ENCODE measurements at places on chromosomes 1 and 21. TPM values are rescaled to one million over a fixed set of nuclear protein-coding genes. Genes with fewer than 3 reads are reported as not detected.
A peak's percentile ranks its signal among the peaks of the same experiment; 100 is the strongest.

RAB3B gene
- 7.4 TPM for total RNA-seq

TRAF5 gene
- total RNA-seq: 9.4 TPM

INTS11 gene
- 56.7 TPM for total RNA-seq

ERG gene
- 0.05 TPM for total RNA-seq

HES4 gene
- total RNA-seq: 10.0 TPM

TCHHL1 gene
- not detected for total RNA-seq

RIPPLY3 gene
- total RNA-seq: not detected

MYOM3 gene
- total RNA-seq: 14.2 TPM

GPR153 gene
- 4.1 TPM for total RNA-seq

SPRR2B gene
- total RNA-seq: not detected

SPATA17 gene
- 0.12 TPM for total RNA-seq

RHD gene
- not detected for total RNA-seq

DNA sequence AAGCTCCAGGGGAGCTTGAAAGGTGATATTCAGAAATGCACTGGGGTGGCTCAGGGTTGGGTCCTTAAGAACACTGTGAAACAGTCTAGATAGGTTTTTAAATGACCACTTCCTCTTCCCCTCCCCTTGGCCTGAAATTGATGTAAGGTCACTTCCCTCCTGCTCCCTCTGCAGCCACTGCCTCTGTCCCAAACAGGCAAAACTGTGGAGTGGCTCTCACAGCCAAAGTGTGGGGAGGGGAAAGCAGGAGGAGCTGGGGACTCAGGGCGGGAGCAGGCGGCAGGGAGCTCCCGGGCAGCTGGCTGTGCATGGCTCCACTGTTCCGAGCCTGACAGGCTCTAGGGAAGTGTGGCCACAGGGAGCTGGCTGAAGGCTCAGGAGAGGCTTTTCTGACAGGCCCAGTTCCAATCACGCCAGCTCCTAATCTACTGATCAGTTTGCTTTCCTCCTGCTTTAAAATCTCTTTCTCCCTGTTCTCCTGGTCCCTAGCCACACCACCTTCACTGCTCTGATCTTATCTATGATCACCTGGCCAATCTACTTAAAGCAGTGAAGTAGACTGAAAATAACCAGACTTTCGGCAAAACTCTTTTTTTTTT lies 5.1 kb upstream of the CSRP1 start:
- DNase-seq: peak; percentile 60

GRCh38 chr1:159960721-159961381 lies 6.8 kb upstream of the SLAMF9 start:
- DNase-seq: peak; percentile 97

- peak; percentile 52 for DNase-seq
Observed at GRCh38 chr1:33367485-33368405, 46.8 kb upstream of the A3GALT2 start.

DNA sequence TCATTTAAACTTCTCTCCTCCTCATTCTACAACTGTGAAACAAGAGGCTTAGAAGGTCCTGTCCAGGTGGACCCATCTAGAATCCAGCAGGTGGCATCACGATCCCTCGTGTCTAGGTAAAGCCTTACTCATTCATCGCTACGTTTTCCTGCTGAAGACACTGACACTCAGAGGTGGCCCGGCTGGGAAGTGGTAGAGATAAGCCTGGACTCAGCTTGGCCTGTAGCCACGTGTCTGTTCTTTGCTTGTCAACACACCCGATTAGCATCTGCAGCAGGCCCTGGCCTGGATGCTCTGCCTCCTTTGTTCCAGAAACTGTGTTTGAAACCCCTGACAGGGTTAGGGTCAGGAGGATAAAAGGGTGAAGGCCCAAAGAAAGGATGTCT lies 43.4 kb downstream of the PARP1 start:
- DNase-seq: no peak

GRCh38 chr1:24426744-24427544 lies 11.3 kb downstream of the NIPAL3 start:
- DNase-seq: no peak

- DNase-seq: no peak
Observed at GRCh38 chr1:172885971-172886370, 164.8 kb downstream of the TNFSF18 start.

DNA sequence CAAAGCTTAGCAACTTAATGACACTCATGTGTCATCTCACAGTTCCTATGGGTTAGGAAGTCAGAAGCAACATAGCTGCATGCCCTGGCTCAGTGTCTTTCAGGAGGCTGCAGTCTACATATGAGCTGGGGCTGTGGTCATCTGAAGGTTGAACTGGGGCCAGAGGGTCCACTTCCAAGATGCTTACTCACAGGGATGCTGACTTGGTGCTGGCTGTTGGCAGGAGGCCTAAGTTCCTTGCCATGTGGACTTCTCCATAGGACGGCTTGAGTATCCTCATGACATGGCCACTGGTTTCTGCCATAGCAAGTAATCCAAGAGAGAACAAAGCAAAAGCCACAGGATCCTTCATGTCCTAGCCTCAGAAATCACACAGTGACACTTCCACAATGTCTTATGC lies 12.1 kb upstream of the FAM43B start:
- DNase-seq: no peak

DNA sequence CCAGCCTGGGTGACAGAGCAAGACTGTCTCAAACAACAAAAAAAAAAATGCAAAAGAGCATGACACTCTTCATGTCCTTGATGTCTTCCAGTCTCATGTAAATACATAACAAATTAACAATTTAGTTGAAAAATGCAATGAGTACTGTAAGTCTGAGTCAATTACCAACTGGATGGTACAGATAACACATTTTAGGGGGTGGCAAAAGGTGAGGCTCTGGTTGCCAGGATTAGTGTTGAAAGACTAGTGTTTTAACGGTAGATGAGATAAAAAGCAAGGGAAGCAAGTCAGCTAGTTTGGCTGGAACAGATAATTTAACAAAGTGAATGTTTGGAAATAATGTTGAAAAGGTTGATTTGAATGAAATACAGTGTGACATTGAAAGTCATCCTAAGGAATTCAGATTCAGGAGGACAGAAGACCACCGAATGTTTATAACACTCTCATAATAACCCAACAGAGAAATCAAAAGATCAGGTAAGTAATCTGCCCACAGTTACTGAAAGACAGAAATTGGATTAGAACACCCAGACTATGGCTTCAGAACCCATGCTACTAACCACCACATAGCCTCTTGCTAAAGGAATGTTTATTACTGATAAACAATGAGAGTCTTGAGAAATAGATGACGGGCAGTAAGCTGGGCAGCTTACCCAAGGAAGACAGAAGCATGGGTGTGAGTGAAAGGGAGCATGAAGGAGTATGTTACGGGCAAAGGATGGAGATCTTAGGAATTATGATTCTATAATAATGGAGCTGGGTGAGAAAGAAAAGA lies 312.4 kb downstream of the HMCN1 start:
- DNase-seq: no peak

- DNase-seq: peak; percentile 3
Observed at GRCh38 chr1:79811173-79811572, 804.6 kb upstream of the ADGRL4 start.

DNA sequence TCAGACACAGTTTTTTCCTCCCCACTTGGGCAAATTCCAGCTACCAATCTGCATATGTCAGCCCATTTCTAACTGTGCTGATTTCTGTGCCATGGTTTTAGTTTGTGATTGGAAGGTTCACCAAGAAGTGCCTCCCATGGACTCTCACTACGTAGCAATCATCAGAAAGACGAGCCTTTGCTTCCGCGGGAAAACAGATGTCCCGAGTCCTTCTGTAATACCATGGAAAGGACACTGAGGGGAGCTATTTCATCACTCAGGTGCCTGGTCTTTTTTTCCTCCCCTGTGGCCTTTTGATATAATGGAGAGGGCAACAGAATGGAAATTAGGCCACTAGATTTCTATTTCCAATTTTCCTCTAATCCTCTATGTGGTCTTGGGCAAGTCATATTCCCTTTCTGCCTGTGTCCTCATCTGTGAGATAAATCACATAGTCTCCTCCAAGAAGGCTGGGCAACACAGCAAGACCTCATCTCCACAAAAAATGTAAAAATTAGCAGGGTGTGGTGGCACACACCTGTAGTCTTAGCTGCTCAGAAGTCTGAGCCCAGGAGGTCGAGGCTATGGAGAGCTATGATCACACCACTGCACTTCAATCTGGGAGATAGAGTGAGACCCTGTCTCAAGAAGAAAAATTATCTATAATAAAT lies 24.8 kb downstream of the LEMD1 start:
- DNase-seq: peak; percentile 76

DNA sequence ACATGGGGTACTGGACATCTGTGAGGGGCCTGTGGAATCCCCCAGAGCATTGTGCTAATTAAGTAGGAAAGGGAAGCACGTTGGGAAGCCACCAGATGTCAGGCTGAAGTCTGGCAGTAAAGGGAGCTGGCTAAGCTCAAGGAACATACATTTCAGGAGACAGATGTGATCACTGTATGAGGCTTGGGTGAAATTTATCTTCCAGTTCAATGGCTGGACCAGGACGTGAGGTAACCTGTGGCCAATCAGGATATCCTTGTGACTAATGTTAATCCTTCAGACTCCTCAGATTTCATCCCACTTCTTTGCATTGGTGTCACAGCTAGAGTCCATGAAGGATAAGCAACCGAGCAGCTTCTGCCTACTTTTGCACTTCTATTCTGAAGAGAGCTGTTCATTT lies 110.2 kb upstream of the APP start:
- DNase-seq: no peak

DNA sequence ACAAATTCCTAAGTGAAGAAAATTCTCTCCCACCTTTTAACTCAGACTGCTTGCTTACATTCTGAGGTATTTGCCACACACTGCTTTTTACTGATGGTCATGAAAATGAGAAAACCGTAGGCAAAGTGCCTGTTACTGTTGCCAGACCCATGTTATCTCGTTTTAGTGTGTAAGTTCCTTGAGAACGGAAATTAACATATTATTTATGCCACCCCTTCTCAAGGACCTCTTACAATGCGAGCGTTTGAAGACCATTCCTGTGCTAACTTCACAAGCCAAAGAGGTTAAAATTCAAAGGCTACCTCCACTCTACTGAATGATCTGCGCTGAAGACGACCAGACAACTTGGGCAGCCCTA lies 509 bp downstream of the NVL start:
- DNase-seq: peak; percentile 9

DNA sequence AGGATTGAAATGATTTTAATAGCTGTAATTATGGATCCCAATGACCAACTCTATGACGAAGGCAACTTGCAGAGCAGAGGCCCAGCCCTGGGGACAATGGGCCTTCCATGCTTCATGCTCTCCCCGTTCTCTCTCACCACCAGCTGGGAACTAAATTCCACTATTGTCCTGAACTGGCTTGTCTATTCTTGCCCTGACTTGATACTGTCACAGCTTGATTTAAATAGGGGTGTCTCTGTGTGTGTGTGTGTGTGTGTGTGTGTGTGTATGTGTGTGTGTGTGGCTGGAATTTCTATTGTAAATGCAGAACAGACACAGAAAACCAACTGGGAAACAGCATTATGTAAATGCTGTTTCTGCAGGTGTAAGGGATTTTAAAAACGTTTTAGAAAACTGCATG lies 57.0 kb downstream of the SLC22A15 start:
- no peak for DNase-seq

DNA sequence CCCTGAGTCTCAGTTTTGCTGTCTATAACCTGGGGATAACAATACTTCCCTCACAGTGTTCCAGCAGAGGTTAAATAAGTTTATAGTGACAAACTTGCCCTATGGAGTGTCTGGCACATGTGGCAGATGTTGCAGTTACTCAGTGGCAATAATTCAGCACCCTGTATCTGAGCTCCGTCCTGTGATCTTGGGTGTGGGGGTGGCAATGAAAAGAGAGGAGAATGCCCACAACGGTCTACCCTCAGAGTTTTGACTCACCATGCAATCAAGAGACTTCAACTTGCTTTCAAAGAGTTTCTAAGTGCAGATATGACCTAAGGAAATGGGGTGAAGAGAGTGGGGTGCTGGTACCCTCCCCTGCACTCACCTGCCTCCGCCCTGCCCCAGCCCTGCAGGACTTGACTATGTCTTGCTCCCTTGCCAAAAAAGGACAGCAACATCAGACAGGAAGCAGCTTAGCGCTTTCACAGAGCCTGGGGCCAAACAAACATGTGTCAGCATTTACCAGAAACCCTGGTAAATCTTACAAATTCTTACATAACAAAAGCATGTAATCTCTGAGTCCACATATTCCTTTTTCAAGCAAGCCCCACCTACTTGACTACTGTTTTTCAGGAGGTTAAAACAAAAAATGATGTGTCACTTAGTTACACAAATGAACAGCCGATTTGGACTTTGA lies 185.1 kb upstream of the CAMK1G start:
- peak; percentile 88 for DNase-seq

- no peak for DNase-seq
Observed at GRCh38 chr1:230146709-230147108, 79.7 kb downstream of the GALNT2 start.

- no peak for DNase-seq
Observed at GRCh38 chr1:224368409-224368808, 11.7 kb downstream of the CNIH4 start.

GRCh38 chr1:34590211-34590623 lies 164.6 kb upstream of the GJB5 start:
- peak; percentile 15 for DNase-seq

GRCh38 chr1:12296016-12296415 lies 66.2 kb downstream of the VPS13D start:
- no peak for DNase-seq

- DNase-seq: no peak
Observed at GRCh38 chr21:21963911-21964310, 965.7 kb downstream of the NCAM2 start.

GRCh38 chr1:92298573-92299476 lies at the start of the genes GLMN and RPAP2:
Gene GLMN (minus strand): TSS chr1:92298987. CDS start chr1:92297999, 988 bp downstream.
Gene RPAP2 (plus strand): TSS chr1:92299059. CDS start chr1:92299074, 15 bp downstream.
- DNase-seq: peak; percentile 55

GRCh38 chr1:167427848-167428247 lies 90.5 kb downstream of the CD247 start:
- no peak for DNase-seq

DNA sequence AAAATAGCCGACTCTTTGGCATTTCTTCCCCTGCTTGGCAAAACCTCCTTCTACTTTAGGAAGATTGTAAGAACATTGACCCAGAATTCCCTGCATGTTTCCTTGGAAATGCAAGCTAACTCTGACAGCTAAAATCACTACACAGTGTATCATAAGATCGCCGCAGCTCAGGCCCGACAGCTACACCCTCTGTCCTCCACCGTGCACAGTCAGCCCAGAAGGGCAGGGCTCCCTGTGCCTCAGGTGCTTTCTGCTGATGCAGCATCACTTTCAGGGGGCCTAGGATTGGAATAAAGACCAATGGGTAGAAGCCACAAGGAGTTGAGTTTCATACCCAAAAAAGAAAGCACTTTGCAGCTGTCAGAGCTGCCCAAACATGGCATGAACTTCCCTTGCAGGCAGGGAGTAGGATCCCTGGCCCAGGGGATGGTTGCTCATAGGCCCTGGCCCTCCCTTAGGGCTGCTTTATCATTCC lies 145.3 kb downstream of the SEC16B start:
- no peak for DNase-seq

GRCh38 chr1:223329664-223330415 lies 34.1 kb downstream of the SUSD4 start:
- DNase-seq: no peak

GRCh38 chr1:11948822-11949458 lies 14.4 kb downstream of the PLOD1 start:
- DNase-seq: no peak

DNA sequence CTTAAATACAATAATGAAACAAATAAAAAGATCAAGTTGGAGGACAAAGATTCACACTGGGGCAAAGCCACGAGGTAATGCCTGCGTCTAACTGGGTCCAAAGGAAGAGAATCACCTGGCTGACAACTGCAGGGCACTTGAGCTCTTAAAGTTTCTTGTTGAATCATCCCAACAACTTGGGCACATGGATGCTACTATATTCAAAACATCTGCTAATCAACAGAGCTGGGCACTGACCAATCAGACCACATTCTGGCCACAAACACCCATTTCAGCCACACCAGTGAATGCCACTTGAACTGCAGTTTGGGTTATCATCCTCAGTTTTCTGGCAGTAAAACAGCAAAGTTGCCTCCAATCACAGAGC lies 51.0 kb downstream of the ABCA4 start:
- DNase-seq: peak; percentile 82
